ENCODE measurements at places on chromosomes 1 and 21.

GRCh38 chr1:246182149-246182851, 324.8 kb downstream of the SMYD3 start:
- no peak for DNase-seq

GRCh38 chr1:55040083-55040932, 960 bp downstream of the PCSK9 start:
- no peak for DNase-seq

- peak; percentile 22 for DNase-seq
Observed at GRCh38 chr1:193060938-193061337, 1.5 kb downstream of the RO60 start.

GRCh38 chr21:14598065-14598464, 52.0 kb upstream of the SAMSN1 start:
- no peak for DNase-seq

- DNase-seq: no peak
Observed at GRCh38 chr21:42360317-42360716, 6.0 kb downstream of the TFF1 start.

GRCh38 chr1:196887515-196888239, at the start of gene CFHR4:
TSS of gene CFHR4 (plus strand) at chr1:196888052. CDS start at chr1:196888151, 99 bp downstream.
- no peak for DNase-seq

- no peak for DNase-seq
Observed at GRCh38 chr21:34570313-34570712, 44.6 kb downstream of the RCAN1 start.

DNA sequence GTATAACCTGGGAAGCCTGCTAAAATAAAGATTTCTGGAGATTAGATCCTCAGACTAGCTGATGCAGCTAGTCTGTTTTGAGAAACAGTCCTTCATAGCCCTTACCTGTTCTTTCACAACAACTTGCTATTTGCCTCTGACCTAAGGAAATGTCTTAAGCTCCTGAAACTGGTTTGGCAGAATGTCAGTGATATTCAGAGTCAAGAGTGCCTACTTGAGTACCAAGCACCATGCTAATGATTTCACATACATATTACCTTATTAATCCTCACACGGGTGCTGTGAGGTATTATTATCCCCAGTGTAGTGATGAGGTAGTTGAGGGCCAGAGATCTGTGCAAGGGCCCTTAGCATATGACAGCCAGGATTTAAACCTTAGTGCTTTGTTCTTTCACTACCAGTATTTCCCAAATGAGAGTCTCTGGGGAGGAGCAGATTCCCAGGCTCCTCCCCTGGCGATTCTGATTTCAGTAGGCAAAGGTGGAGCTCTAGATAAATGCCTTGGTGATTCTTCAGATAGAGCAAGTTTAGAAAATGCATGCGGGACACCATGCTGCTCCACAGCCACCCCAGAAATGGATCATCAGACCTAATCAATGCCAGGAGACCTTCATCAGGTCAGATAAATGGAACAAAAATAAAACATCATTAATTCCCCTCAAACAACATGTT, 47.4 kb upstream of the WNT2B start:
- no peak for DNase-seq

DNA sequence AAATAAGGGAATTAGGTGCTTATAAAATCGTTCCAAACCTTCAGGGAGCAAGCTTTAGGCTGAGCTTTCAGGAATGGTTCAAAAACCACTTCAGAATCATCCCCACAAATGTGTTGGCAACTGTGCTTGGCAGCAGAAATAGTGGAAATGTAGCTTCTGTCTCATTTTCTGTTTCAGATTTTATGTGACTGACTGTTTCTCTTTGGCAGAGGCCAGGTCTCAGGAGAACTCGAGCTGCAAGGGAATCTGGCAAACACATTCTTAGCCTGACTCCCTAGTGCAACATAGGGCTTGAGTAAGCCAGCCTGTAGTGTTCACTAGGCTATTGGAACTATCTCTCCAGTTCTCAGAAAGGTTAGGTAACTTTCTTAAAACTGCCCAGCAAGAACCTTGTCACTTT, 128.6 kb downstream of the PLA2G4A start:
- peak; percentile 15 for DNase-seq

- DNase-seq: no peak
Observed at GRCh38 chr1:33281554-33282303, 25.4 kb downstream of the ZNF362 start.

GRCh38 chr1:161198194-161198896, 509 bp downstream of the ADAMTS4 start:
- DNase-seq: no peak

DNA sequence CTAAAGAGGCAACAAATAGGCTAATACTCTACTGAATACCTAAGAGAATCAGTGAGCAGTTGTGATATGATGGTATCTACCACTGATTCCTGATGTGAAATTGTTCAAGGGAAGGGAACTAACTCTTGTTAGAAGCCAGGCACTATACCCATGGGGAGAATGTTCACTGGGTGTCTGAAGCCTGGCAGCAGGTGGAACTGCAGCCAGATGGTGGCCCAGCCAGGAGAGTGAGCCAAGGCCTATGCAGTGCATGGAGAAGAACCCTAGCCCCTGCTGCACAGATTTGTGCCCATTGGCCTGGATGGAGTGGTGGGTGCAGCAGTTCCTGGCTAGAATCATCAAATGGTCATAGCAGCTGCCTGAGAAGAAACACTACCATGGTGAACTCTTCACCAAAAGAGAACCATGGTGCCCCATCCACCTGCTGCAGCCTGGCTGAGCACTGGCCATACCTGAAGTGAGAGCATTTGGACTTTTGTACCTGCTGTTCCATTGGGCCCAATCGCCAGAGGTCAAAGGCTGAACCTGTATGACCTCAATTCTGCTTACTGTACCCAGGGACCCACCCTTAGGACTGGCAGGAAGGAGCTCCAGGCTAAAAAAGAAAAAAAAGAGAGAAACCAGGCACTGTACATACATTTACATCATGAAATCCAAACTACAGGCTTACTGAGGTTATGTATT, 118.8 kb upstream of the IVNS1ABP start:
- DNase-seq: no peak

DNA sequence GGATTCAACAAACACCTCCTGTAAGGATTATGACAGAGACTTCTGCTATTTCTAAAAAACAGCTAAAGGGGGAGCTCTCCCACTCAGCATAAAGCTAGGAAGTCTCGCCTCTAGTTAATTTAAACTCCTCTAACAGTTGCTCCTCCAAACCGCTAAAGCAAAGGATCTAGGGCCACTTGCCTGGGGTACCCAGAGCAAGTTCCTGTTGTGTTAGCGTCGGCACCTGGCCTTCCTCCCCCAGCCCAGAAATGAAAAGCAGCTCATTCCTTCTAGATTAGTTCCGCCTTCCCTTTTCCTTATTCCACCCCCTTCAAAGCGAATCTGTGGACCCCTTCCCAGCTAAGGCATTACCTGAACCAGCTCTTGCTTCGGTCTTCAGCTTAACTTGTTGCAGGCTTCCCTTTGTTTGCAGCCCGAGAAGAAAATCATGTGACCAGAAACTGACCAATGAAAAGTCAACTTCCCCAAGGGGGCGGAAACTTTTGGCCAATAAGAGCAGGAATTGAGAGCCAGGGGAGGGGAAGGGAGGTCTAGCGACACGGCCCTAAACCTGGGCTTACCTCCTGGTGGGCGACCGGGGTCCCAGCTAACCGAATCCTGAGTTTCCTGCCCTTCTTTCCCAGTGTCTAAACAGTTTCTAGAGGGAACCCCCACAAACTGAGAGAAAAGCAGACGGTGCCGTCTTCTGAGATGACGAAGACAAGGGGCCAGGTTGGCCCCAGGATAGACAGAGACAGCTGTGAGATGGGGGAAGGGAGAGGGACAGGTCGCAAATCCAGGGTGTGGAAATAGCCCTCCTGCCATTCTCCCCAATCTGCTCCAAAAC, at the start of gene PBXIP1:
Gene PBXIP1 (minus strand): TSS at position 382 of the 826 bp plus-strand sequence. CDS start 2,378 bp downstream, outside the sequence.
- DNase-seq: peak; percentile 87

DNA sequence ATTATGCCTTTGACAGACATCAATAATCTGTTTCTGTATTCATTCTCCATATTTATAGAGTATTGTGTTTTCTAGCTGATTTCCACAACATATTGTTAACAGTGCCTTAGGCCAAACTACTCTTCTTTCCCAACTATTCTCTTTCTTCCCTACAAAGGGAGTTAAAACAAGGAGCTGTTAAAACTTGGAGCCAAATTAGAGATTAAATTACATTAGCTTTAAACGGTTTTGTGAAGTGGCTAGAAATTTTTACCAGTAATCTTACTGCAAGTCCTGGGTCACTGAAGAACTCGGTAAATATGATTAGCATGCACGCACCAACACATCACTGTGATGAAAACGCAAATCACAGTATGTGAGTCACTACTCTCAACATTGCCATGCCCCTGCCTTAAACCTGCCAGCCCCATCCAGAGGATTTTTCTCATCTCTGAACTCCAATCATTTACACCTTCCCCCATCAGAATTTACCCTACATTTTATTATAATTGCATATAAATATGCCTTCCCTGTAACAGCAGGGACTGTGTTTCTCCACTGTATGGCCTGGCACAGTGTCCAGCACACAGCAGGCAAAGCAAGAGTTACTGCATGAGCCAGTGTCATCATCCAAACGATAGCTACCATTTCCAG, 1.5 kb upstream of the PRDX6 start:
- peak; percentile 77 for DNase-seq

- DNase-seq: no peak
Observed at GRCh38 chr1:155636397-155637153, 26.6 kb downstream of the MSTO1 start.

DNA sequence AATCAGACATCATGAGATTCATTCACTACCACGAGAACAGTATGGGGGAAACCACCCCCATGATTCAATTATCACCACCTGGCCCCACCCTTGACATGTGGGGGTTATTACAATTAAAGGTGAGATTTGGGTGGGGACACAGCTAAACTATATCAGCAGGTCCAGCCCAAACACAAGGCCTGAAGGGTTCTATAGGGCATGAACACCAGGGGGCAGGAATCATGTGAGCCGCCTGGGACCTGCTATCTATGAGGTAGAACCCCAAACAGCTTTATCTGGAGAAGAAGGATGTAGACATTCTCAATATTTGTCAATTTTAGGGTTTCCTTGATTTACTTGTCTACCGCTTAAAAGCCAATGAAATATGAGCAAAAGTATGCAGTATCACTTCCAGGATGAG, 294.9 kb upstream of the DEPDC1 start:
- DNase-seq: no peak

DNA sequence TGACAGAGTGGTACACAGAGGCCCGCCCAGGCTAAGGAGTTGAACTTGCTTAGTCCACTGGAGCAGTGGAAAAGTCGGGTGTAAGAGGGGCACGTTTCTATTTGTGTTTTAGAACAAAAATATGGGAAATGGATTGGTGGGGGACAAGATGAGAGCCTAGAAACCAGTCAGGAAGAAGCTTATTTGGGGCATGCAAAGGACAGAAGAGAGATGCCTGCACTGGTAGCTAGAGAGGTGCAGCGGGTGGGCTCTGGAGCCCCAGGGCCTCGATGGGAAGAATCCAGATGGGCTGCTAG, 1.2 kb upstream of the LIN9 start:
- DNase-seq: no peak

DNA sequence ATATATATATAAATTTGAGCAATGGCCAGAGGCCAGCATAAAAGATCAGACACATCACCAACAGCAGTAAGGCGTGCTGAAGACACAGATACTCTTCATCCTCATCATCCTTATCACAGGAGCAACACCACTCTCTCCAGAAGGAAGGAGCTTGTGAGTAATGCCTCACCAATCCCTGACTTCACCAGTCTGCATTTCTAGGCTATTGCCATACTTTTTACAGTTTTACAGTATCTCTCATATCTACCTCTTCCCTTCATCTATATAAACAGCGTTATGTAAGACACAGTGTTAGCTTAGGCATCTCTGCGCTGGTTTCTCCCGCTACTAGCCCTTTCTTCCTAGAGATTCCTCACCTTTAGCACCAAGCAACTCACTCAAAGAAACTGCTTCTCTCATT, 2.4 kb upstream of the ABL2 start:
- DNase-seq: peak; percentile 76

- DNase-seq: peak; percentile 44
Observed at GRCh38 chr1:9542430-9542829, 3.2 kb downstream of the SLC25A33 start.

- DNase-seq: no peak
Observed at GRCh38 chr1:96544051-96544830, 177.3 kb upstream of the PTBP2 start.

- DNase-seq: peak; percentile 73
Observed at GRCh38 chr21:37711836-37712568, 204.3 kb downstream of the KCNJ6 start.

GRCh38 chr1:18278946-18279345, 171.3 kb downstream of the IGSF21 start:
- DNase-seq: no peak

DNA sequence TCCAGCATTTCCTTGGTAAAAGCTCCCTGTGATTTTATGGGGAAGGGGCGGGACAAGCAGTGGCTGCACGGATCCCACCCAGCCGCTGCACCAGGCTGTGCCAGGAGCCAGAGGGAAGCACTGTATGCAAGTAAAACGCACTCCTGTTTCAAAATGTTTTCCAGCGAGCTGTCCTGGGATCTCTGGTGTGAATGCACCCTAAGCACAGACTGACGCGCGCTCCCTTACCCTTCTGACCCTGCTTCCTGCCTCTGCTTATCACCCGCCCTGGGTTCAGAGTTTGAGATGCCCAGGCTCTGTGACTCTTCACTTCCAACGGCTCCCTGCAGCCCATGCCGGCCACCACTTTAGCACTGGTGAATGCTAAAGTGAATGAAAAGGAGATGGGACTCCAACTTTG, 131.2 kb downstream of the RHOU start:
- DNase-seq: no peak

DNA sequence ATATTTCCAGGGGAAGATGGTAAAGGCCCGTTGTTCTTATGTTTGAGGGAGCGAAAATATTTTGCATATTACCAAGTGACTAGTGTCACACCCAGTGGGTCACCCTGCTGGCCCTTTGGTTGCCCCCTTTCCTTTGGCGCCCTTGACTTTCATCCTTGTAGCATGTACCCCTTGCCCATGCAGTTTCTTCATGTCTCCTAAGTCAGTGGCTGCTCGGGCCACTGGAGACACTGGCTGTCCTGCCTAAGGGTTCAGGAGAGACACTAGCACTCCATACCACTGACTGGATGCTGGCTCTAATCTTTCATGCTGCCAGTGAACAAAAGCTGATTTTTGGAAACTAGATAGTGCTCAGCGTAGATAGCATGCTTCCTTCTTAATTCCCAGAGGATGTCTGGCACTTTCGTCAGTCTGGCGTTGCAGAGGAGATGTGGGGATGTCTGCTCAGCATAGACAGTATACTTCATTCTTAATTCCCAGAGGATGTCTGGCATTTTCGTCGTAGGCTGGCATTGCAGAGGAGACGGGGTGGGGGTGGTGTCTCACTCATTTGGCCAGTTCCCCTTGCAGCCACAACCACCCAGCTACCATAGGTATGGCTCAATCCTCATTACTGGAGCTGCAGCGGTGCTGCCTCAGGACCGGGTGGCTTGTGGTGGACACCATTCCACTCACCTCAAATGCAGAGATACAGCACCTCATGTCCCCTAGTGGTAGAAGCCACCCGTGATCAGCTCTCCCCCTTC, 770.9 kb upstream of the TPTE start:
- no peak for DNase-seq

GRCh38 chr1:234250747-234251146, 122.5 kb upstream of the COA6 start:
- no peak for DNase-seq

- no peak for DNase-seq
Observed at GRCh38 chr1:94024104-94024792, 96.7 kb downstream of the ABCA4 start.

Data from IMR-90 (cell line).